ENCODE measurements at places on chromosomes 16 and 17. TPM values are rescaled to one million over a fixed set of nuclear protein-coding genes. Genes with fewer than 3 reads are reported as not detected.
A peak's percentile ranks its signal among the peaks of the same experiment; 100 is the strongest.

HOXB4 gene
- 1.1 TPM for total RNA-seq

BRD7 gene
- 17.9 TPM for total RNA-seq

DNA sequence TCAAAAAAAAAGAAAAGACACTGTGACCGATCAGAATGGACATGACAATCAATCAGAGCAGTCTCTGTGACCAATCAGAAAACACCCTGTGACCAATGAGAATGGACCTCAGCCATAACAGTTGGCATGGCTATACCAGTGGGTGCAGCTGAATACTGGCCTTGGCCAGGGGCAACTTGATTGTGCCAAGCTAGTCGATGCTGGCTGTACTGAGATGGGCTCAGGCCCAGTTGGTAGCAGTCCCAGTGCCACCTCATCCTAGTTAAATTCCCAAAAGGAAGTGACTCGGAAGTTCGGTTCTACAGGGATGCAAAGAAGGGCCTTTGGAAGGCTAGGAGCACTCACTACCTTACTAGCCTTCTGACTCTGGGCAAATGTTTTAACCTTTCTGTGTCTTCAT, 37.2 kb upstream of the BCO1 start:
- peak; percentile 89 for DNase-seq

GRCh38 chr17:20046629-20047028, 37.5 kb downstream of the SPECC1 start:
- DNase-seq, result no peak

DNA sequence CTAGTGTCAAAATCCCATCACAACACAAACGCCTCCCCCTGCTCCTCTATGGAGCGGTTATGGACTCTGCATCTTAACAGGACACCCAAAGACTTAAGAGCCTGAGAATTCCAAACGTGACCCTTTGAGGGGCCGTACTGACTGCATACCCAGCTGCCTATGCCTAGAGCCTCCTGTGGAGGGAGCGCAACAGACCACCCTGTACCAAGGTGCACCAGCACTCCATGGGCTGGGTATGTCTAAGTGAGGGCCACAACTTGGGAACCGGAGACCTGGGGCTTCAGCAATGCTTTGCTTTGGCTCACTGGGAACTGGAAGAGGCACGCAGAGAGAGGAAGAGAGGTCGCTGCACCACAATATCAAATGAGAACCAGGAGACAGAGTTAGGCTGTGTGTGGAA, 5.4 kb downstream of the ANKS3 start:
- no peak for DNase-seq
